Stimulated activated CD8-positive, alpha-beta memory T cell treated with anti-CD3 and anti-CD28 coated beads, Interleukin-12 subunit alpha, Interleukin-12 subunit beta, amount 100 ng/mL, for 1 hour (primary cell): ENCODE measurements at places on chromosomes 3 and 15.

DNA sequence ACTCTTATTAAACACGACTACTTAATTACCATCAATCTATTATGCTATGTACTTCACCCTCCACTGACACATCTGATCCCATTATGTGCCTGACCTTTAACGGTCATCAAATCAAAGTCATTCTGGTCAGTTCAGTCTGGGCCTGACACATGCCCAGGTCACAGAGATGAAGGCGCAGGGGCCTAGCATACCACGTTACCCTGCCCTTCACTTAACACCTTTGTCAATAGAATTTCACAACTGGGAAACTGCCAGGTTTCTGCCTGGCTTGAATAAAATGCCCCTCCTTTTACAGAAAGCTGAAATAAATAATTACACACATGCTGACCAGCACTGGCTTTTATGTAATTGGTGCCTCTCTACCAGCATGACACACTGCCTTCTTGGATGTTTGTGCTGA, 39.5 kb downstream of the MECOM start:
- no peak for DNase-seq

DNA sequence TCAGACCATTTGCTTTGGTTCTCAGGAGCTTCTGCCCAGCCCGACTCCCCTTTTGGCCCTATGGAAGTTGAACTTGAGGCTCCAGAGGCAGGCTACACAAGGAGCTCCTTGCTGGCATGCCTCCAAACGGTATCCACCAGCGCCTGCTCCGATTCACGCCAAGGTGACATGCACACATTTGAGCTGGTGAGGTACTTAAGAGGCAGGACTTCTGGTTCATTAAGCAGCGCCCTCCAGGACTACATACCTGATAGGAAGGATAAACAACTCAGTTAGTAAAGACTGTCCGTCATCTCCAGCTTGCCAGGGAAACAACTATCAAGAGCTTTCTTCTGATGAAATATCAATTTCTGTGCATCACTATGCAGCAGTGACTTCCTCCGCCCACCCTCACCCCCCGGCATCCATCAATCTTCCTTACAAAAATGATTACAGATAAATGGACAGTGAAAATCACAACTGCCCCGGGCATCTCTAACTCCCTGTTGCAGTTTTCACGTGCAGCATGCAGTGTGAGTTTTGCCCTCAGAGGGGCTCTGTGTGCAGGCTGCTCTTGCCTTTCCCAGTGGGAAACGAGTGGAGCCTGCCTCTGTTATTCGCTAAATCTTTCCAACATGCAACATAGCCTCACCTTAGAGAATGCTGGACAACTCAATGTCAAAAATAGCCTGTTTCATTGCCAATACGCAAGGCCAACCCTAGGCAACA, 122.9 kb downstream of the ARRDC4 start:
- DNase-seq: no peak

- DNase-seq: no peak
Observed at GRCh38 chr3:108509871-108510270, 525 bp downstream of the MYH15 start.

DNA sequence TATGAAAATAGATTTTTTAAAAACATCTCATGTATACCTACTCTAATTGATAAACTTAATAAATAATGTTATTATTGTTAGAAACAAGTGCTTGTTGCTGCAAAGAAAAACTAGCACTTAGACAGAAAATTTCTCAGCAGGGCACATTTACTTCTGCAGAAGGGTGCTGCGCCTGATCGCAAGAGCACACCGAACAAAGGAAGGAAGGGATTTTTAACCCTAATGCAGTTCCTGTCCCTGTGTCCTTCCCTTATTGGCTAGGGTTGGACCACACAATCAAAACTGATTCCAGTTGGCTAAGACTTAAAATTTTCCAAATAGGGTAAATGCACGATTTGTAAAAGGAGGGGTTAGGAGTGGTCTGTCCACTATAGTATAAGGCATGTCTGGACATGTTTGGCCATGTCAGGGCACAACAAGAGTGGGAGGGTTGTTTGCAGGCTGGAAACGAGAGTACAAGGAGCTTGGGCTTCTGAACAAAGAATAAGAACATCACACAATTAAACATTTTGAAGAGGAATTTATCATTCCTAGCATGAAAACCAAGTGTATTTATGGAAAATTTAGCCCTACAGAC, 4.7 kb downstream of the DTWD1 start:
- DNase-seq: no peak

- DNase-seq: no peak
Observed at GRCh38 chr3:167761302-167761701, 25.8 kb downstream of the SERPINI1 start.

- DNase-seq: no peak
Observed at GRCh38 chr3:171781711-171782127, 28.6 kb downstream of the PLD1 start.

- DNase-seq: no peak
Observed at GRCh38 chr3:133991209-133991608, 38.5 kb downstream of the SLCO2A1 start.

DNA sequence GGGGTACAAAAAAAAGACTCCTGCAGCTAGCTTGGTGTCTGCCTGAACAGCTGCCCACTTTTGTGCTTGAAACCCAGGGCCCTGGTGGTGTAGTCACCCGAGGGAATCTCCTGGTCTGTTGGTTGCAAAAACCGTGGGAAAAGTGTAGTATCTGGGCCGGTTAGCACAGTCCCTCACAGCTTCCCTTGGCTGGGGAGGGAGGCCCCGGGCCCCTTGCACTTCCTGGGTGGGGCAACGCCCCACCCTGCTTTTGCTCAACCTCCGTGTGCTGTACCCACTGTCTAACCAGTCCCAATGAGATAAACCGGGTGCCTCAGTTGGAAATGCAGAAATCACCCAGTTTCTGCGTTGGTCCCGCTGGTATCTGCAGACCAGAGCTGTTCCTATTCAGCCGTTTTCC, 211.7 kb upstream of the ZPLD1 start:
- DNase-seq: no peak

GRCh38 chr3:40680685-40681657, 156.2 kb downstream of the ZNF621 start:
- DNase-seq: no peak

GRCh38 chr3:124985349-124985748, 50.8 kb upstream of the MUC13 start:
- DNase-seq: no peak
